Natural killer cell (primary cell): ENCODE measurements at places on chromosomes 11 and 22. TPM values are rescaled to one million over a fixed set of nuclear protein-coding genes. Genes with fewer than 3 reads are reported as not detected.
A peak's percentile ranks its signal among the peaks of the same experiment; 100 is the strongest.

DNA sequence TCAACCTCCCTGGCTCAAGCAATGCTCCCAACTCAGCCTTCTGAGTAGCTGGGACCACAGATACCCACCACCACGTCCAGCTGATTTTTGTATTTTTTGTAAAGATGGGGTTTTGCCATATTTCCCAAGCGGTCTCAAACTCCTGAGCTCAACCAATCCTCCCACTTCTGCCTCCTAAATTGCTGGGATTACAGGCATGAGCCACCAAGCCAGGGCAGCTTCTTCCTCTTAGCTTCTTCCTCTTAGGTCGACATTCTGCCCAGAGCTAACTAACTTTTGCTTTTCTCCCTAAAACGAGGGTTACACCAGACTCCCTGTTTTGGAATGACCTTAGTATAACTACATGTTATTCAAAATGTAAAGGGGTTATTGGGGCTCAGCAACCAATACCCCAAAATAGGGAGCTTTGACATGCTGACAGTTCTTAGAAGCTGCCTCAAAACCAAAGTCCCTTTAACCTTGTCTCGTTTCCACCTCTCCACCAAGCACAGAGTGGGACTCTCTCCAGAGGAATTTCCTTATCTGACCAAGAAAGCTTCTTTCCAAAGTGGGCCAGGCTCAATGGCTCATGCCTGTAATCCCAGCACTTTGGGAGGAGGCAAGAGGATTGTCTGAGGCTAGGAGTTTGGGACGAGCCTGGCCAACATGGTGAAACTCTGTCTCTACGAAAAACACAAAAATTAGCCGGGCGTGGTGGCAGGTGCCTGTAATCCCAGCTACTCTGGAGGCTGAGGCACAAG lies 7.0 kb downstream of the HPS5 start:
- no peak for DNase-seq

DNA sequence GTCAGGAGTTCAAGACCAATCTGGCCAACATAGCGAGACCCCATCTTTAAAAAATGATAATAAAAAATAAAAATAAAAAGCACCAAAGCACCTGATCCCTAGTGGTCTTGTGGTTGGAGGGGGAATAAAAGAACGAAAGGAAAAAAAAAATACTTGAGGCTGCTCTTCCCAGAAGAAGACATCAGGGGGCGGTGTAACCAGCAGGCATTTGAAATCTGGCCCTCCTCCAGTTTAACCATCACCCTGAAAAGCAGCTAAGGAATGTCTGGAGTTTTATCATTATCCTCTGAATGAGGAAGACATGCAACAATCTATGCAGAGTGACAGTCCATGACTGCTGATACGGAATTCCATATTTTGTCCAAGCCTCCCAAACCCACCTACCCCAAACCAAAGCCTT lies 5.6 kb upstream of the KCTD17 start:
- no peak for DNase-seq

GRCh38 chr11:125939081-125939521 lies 6.7 kb upstream of the VSIG10L2 start:
- DNase-seq: no peak

GRCh38 chr11:113549611-113550578 lies 74.7 kb upstream of the DRD2 start:
- no peak for DNase-seq

DNA sequence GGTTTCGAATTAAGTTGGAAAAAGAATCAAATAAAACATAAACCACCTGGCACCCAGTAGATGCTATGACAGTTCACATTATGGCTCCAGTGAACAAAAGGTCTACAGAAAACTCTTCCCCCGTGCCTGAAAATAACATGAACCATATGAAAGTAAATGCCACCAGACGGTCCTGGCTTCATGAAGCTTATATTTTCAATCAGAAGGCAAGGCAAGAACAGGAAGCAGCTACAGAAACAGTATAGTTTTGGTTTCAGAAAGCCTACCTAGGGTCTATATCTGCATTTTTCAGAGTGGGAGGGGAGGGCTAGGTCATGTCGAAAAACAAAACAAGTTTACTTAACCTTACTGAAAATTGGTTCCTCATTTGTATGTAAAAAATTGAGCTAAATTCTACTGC lies 9.8 kb downstream of the RAB30 start:
- DNase-seq: peak; percentile 21

Gene APOBEC3F
- 30.1 TPM for total RNA-seq

DNA sequence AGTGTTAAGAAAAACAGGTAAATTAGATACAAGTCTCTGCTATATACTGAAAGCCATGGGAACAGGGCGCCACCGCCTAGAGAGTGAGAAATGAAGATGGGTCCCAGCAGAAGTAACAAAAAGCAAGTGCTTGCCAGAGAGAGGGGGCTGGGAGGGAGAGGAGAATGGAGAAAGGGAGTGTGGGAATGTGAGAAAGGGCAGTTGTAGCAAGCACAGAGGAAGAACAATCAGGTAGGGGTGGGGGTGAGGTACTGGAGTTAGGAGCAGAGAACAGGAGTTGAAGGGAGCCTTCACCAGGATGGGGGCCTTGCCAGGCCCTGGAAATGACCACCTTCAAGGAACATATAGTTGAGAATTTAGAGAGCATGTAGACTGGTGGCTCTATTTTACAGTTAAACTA lies 66.8 kb downstream of the TCF20 start:
- no peak for DNase-seq

Gene METTL15
- total RNA-seq: 12.1 TPM

Gene LRRC55
- not detected for total RNA-seq

DNA sequence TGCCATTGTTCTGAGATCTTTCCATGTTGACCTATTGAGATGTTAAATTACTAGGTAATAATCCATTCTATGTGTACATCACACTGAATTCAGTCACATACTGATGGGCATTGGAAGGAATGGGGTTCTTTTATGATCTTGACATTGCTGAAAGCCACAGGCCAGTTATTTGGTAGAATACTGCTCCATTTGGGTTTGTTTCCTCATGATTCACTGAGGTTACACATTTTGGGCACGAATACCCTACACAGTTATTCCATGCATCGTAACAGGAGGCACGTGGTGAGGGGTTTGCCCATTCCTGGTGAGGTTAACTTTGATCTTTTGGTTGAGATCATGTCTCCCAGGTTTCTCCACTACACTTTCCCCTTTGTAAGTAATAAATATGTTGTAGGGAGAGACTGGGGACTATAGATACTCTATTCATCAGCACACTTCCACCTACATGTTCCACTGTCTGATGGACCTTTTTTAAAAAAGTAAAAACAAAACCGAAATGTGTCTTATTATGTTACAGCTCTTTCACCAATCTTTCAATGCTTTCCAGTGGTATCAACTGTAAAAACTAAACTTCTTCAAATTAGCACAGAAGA lies 12.0 kb upstream of the FOLR1 start:
- no peak for DNase-seq

DNA sequence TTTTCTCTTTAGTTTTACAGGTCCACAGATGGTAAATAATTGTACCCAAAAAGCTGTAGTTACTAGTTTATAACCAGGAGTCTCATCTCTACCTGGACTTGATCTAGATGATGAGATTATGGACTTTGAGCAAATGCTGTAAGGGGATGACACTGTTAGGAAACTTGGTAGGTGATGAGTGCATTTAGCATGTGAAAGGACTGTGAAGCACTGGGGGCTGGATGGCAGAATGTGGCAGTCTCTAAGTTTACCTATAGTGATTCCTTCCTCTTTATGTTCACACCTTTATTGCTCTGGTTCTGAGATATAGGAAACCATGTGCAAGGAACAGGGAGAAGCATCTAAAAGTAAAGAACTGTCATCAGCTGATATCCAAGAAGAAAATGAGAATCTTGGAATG lies 230.7 kb upstream of the CHORDC1 start:
- no peak for DNase-seq

- no peak for DNase-seq
Measured at GRCh38 chr11:120326228-120326627, 1.1 kb downstream of the TLCD5 start.

GRCh38 chr22:29244785-29245625 lies 22.8 kb downstream of the RHBDD3 start:
- DNase-seq: no peak

DNA sequence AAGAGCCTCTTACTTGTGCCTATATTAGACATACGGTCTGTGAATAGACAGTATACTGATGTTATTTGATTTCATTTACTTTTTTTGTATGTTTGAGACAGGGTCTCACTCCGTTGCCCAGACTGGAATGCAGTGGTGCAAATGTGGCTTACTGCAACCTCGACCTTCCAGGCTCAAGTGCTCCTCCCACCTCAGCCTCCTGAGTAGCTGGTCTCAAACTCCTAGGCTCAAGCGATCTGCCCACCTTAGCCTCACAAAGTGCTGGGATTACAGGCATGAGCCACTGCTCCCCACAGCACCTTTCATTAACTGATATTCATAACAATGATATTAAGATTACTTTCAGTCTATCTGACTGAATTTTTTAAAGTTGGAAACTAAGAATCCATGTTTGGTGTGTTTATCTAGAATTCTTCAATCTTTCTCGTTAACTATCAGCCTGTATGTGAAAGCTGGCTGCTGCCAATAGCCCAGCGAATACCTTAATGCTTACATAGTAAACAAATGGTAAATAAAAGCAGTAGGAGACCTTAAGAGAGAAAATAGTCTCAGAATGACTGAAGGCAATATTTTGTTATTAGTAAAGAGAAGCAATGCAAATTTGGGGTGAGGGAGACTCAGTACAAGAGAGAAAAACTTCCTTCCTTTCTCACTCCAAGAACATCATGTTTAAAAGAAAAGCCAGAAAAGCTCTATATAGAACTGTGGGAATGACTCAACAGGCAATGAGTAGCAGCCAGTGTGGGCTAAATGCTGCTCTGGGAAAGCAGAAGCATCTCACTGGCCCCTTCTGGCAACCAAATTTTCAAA lies 101.9 kb downstream of the MRTFA start:
- no peak for DNase-seq

Gene NLRP14
- total RNA-seq: not detected

DNA sequence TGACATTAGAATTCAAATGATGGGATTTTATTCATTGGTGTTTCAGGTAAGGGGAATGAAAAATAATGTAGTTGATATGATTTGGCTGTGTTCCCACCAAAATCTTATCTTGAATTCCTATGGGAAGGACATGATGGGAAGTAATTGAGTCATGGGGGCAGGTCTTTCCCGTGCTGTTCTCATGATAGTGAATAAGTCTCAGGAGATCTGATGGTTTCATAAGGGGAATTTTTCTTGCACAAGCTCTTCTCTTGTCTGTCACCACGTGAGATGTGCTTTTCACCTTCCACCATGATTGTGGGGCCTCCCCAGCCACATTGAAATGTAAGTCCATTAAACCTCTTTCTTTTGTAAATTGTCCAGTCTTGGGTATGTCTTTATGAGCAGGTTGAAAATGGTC lies 268.6 kb upstream of the CHORDC1 start:
- no peak for DNase-seq

- DNase-seq: no peak
Measured at GRCh38 chr11:73267122-73267846, 4.9 kb upstream of the P2RY6 start.

DNA sequence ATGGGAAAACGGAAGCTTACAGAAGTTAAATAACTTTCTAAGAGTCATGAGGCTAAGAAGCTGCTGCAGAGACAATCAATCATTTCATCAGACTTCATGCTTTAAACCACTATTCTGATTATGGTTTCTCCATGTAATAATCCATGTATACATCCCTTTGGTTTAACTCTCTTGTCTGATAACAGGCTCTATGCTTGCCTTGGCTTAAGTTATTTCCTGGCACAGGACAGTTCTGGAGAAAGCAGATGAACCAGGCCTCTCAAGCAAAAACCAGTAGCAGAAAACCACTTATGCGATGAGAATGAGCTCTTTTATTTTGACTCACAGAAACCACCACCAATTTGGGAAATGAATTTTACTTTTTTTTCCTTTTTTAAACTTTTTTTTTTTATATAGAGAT lies 6.5 kb upstream of the PCF11 start:
- DNase-seq: no peak
